ENCODE measurements at places on chromosomes 2 and 18.
A peak's percentile ranks its signal among the peaks of the same experiment; 100 is the strongest.

GRCh38 chr2:68660658-68661057, 17.3 kb downstream of the PROKR1 start:
- DNase-seq = no peak

- DNase-seq = no peak
These were observed 84.6 kb downstream of the FAM210A start for GRCh38 chr18:13641551-13642439.

DNA sequence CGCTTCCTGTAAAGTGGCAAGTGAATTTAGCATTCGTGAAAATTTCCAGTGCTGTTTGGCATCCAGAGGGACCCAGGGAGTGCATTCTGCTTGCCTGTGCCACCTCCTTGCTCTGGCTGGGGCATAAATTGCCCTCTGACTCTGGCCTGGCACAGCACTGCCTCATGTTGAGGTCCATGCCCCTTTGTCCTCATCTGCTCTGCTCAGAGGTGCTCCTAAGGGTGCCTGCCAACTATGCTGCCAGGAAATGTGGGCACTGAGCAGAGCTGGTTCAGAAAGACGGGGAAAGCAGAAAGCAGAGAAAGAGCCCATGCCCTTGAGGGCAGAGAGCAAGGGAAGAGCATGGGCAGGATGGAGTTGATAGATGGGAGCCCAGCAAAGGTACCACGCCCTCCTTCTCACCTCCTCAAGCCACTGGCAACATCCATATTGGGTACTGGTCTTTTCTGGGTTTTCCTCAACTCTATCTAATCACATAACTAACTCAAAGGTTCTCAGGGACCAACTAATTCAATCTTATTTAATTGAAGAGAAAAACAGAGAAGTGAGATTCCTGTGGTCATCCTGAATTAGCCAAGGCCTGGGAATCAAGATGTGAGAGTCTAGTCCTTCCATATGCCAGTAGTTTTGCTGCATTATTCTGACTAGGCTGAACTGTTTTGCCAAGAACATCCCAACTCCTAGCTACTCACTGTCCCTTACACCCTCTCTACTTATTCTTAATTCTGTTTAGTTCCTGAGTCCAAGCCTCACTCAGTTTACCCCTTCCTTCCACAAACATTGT, 441.5 kb upstream of the TNP1 start:
- DNase-seq = no peak

DNA sequence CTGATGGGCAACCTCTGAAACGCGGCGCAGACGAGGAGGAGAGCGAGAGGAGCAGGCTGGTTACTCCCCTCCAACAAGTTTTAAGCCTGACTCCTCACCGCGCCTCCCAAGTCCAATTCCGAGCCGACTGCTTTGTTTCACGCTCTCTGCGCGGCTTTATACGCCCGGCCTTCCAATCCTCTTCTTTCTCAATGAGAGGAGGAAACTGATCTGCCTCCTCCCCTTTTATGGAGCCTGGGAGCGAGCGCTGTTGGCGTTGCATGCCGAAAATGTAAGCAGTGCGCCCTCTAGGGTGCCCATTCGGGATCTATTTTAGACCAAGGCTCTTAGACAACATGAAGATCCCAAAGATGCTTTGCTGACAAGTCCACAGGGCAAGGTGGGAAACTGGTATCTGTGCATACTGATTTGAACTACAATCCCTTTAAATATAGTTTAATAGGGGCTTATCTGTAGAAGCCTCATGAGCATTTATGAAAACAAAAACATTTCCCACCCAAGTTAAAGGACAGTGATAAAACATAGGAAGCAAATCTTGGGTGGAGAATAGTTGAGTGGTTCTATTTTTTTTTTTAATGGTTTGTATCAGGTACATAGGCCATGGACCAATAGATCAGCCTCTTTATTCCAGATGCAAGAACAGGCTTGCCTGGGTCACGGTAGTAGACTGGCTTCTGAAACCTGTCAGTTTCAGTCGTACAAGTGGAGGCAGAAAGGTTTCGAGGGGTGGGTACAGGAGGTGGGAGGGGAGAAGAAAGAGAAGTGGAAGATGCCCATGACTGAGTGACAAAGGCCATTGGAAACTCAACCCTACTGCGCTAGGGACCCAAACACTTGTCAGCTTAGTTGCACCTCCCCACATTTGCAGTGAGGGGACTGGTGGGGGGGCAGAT, at the start of gene RND3:
Gene RND3, minus strand, starts transcription at position 131 of the 893 bp plus-strand sequence. CDS start 250 bp downstream, outside the sequence.
- peak; percentile 99 for DNase-seq

GRCh38 chr2:110768591-110768990, 36.2 kb downstream of the ACOXL start:
- no peak for DNase-seq

All from HFFc6 (cell line).